ENCODE measurements at places on chromosomes 12 and 14. TPM values are rescaled to one million over a fixed set of nuclear protein-coding genes. Genes with fewer than 3 reads are reported as not detected.

Gene IFI27
- 5.8 TPM for total RNA-seq

DNA sequence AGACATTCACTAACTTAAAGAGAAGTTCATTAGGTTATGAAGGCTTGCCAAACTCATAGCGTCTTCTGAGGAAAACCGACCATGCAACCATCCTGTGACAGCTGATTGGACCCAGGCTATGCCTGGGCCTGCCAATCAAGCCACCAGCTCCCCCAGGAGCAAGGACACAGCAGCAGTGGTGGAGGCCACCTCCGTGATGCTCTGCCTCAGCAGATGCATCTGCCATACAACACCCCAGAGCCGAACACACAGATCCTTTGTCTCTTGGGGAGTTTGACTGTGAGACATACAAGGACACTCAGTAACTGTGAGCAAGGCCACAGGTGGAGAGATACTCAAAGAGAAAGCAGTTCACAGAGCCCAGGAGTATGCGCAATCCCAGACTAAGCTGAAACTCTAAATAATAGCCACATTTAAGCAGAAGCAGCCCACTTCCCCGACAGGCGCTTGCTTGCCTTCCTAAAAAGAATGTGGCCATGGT, 10.0 kb upstream of the CNIH1 start:
- no peak for DNase-seq

GRCh38 chr12:104462931-104463339, 6.2 kb downstream of the CHST11 start:
- DNase-seq: no peak

DNA sequence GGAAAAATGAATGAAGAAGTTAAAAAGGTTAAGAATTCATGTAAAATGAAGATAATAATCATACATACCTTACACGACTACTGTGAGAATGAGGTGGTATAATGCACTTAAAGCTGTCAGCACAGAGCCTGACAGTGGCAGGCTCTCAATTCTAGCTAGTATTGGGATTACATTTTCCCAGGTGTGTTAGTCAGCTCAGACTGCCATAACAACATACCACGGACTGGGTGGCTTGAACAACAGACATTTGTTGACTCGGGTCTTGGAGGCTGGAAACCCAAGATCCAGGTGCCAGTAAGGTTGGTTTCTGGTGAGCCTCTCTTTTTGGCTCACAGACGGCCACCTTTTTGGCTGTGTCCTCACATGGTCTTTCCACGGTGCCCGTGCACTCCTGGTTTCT, 167.8 kb downstream of the CHST11 start:
- no peak for DNase-seq
